ENCODE measurements at places on chromosomes 6 and 20.

DNA sequence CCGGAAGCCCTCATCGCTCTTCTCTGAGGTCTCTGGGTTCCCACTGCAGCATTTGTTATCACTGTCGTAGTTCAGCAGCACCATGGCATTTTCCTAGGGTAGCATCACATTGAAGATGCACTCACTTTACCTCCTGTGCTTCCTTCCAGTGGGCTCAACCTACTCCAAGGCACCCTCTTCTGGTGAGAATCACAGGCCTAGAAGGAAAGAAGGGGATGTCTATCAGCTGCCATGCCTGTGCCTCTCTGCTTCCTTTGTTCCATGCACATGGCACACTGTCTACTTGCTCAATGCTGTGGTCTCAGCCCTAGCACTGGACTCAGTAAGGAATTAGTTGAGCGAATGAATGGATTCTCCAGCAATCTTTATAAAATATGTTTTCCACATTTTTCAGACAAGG is 22.6 kb downstream of the CST4 start:
- DNase-seq = no peak

DNA sequence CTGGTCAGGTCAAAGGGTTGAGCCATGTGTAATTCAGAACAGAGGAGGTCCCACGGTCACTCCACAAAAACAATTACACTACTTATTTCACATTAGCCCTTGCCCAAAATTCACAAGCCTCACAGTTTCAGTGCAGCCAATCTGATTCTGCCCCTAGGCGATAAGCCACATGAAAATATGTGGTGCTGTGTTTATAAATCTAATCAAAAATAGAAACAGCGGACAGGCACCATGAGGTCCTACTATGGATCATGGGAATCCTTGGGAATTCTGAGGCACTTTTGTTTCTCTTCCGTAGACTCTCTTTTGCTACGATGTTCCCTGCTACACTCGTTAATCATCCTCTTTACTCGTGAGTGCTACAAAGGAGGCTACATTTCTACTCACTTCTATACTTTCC is 476.1 kb downstream of the TFAP2A start:
- DNase-seq = no peak

GRCh38 chr6:117592983-117593759 is 9.1 kb downstream of the GOPC start:
- no peak for DNase-seq

DNA sequence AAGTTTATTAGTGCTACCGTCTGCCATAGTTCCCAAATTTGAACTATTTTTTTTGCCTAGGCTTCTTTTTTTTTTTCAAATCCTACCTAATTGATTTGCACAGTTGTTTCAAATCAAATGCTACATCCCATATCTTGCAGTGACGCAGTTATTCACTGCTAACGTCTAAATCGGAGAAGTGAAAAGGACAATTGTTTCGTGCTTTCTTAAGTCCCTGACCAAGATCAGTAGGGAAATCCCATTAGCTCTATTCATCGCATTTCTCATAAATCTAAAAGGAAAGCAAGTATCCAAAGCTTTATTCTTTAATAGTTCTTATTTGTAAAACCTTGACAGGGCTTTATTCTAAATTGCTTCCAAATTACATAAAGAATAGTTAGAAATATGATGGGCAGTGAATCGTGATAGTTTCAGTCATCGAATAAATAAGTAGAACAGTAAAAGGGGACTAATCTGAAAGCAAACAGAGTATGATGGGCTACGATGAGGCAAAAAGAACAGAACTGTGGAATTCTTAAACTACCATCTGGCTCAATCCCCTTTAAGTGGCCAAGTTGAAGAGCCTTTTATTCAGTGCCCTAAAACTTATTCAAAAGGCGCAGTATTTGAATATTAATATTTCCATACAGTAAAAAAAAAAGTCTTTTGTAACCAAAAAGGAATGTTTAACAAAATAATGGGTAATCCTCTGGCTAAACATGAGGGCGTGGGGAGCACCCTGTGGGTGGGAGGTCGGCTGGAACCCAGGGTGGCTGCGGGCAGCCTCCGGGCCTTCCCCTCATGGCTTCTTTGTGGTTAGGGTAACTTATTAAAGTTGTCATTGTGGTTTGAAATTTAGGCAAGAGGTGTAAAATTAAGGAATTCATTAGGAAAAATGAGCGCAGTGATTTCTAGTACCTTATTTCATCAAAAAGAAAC is 3.0 kb upstream of the ARID1B start:
- DNase-seq = no peak

DNA sequence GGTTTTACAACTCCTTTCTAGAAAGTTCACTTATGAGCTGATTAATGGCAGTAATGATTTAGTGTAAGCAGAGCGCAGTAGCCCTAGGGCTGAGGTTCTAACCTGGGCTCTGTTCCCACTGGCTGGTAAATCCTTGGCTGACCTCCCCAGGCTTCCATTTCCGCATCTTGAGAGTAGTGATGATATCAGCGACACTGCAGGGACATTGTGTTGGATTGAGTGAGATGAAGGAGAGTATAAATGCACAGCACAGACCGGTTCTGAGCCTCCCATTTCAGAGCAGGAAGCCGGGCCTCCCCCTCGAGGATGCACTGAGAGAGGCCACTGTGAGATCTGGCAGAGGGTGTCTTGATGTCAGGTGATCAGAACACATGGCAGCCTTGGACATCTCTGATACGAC is 477.2 kb upstream of the SULF2 start:
- DNase-seq = no peak

DNA sequence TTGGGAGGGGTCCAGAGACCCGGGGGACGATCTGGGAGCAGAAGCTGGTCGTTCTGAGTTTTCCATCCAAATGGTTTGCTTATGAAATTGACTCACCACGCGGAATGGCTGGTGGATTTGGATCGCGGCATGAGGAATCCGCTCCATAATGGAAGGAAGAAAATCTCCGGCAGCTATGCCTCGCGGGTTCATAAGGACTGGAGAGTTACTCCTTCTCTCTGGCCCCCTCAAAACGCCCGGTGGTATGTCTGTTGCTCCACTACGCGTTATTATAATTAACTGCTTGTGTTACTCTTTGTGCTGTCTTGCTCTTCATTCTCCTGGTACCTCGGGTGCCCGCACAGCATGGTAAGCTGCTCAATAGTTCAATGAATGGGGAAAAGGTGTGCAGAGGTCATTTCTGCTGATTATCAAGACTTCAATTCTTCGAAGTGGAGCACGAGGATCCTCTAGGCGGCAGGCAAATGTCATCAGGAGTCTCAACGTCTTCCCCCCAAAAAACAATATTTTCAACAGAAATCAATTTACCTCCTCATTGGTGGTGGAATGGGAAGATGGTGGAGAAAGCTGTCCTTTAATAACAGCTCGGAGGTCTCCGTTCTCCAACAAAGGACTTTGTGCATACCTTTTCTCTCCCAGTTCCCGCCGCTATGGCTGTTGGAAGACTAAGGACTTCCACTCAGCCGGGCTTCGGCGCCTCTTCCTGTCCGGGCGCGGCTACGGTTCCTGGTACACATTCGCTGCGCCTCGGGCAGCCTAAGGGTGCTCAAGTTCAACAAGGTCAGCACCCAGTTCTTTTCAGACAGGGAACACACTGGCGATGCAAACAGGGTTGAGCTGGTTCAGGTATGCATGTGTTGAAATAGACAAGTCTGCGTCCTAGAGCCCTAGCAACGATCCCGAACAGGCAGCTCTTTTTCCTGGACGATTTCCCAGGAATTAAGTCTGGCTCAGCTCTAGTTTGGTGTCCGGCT is 9.2 kb upstream of the PRSS16 start:
- no peak for DNase-seq

DNA sequence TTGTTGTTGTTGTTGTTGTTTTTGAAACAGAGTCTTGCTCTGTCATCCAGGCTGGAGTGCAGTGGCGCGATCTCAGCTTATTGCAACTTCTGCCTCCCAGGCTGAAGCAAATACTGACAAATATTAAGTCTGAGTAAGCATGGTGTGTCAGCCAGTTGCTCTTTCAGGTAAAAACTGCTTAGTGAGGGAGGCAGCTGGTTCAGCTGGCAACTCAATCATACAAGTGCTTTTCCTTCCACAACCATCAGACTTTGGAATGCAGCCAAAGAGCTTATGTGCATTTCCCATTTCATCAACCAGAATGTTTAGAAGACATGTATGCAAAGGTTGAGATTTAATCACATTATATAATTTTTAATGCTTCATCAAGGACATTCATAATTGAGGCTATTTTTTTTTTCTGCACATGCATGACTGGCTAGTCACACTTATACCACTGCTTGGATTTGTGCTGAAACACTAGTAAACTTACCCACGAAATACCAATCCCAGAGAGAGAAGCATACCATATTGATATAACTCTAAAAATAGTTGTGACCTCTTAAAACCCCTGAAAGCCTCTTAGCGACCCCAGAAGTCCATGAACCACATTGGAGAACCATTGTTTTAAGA is 56.0 kb downstream of the CLIC5 start:
- no peak for DNase-seq

DNA sequence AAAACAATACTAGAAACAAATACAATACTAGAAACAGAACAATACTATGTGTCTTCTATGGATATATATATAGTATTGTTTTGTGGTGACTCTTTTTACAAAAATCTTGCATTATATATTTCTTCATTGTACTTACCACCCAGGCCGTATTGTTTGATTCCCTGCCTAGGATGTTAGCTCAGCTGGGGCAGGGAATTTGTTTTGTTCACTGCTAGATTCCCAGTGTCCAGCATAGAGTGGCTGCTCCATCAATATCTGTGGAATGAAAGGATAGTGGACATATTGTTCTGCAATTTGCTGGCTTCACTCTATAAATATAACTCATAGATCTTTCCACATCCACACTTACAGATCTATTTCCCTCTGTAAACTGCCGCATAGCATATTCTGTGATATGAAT is 21.5 kb upstream of the PREX1 start:
- DNase-seq = no peak

DNA sequence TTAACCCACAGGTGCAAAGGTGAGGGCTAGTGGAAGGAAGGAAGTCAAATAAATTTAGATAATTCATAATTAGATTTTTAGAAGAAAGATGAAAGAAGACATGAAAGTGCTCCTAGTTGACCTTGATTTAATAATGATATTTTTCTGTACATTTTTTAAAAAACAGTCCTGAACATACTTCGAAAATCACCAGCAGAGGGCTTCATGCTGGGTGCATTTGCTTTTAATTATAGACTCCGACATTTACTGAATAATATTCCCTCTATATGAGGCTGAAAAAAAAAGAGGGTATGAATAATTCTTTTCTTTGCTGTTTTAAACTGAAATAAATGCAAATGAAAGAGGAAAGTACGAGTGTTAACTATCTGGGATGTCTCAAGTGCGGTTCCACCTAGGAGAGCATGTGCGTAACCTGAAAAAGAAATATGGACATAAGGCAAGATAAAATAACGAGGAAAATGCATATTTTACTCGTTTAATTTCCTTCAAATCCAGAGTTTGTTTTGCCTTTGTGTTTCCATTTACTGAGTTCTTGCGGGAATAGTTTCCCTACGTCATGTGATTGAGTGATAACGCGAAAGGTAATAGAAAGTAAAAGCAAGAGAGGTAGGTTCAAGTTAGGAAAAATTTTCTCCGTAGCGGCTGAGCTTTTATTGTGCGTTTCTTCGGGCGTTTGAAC is 3.1 kb upstream of the TFAP2B start:
- no peak for DNase-seq

DNA sequence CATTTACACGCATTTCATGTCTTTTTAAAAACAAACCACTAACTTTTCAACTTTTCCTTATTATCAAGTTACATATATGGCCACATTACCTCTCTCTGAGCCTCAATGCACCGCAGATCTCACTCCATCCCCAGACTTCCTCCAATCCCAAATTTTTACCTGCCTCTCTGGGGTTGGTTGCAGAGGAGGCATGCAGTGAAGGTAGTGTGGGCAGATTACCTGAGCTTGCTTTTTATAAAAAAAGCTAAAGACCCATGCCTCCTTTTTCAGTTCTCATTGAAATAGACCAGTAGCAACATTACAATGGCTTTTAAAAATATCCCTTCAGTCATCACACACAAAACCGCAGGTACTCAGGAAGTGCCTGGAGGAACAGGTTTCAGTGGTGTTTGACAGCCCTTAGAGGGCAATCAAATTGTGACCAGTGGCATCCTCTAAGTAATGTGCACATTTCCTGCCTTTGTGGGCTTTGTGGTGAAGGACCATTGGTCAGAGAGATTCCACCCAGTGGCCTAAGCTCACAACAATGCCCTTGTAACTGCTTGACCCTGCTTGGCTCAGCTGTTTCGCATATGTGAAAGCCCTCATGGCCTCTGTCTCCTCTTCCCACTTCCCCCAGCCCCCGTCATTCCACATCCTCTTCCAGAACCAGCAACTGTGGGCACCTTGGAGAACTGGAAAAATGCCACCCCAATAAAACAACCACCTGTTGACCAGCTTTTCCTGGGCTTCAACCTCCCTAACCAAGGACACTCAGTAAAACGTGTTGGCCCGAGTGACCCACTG is 30.2 kb upstream of the IL17A start:
- DNase-seq = no peak

DNA sequence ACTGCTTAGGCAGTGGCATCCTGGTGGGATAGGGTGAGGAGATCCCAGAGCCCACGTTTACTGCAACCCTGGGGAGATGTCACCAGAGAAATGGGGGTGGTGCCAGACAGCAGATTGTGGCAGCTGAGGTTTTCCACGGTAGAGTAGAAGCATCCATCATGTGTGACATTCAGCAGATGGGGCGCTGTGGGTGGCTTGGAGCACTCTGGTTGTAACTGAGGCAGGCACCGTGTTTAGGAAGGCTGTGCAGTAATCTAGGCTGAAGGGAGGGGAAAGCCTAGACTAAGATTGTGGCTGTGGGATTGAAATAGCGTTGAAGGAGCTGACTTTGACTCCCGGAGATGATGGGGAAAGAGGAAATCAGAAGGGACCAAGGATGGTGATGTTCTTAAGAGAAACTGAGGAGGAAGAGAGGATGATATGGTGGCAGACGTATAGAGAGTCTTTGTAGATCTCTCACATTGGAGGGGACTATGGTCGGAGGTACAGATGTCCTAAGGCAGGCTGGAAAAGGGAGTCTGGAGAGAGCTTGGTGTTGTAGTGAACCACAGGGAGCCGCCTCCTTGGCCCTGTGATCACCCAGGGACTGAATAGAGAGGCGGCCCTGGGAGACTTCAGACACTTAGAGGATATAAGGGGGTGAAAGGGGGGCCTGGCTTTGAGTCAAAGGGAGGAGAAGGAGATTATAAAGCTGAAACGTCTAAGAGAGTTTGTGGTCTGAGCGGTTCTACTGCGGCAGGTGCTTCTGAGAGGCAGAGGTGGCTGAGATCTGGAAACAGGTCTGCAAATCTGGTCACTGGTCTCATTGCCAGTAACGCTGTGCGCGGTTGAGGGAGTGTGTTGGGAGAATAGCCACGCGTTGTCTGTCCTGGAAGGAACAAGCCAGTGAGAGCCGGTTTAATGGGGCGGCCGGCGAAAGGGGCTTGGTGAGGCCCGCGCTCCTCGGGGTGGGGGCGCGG is 792 bp upstream of the MICA start:
- no peak for DNase-seq

DNA sequence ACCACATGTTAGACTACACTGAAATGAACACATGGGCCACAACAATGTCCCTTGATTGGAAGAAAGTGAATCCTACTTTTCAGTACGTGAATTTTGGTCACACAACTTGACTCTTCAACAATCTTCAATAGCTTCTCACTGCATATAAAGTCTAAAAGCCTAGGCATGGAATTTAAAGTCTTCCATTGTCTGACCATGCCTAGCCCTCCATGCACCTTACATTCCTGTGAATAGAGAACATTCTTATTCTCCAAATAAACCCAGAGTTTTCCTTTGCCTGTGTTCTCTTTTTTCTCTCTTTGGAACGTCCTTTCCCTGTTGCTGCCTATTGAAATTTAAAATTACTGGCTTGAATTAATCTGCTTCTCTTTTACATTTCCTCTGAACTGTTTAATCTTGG is 207.5 kb downstream of the ASCC3 start:
- DNase-seq = no peak
